Activated CD8-positive, alpha-beta memory T cell treated with anti-CD3 and anti-CD28 coated beads for 1 hour (primary cell): ENCODE measurements at places on chromosomes 16 and 17.
A peak's percentile ranks its signal among the peaks of the same experiment; 100 is the strongest.

- DNase-seq: no peak
These were observed 82.5 kb downstream of the OR1D5 start for GRCh38 chr17:2980904-2981246.

GRCh38 chr16:58409316-58409973 lies 17.2 kb downstream of the GINS3 start:
- no peak for DNase-seq

DNA sequence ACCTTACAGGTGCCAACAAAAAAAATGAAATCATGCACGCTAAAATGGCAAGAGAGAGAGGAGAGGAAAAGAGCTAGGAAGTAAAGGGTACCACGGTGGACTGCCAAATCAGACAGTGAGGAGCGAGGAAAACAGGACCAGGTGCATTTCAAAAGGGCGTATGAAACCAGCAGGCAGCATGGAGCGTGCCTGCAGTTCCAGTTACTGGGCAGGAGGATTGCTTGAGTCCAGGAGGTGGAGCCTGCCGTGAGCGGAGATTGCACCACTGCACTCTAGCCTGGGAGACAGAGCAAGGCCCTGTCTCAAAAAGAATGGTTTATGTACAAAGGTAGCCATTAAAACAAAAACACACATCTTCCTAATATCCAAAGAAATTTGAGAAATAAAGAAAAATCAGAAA lies 16.4 kb downstream of the USP36 start:
- DNase-seq: no peak

- peak; percentile 47 for DNase-seq
These were observed 9.8 kb downstream of the SLC16A3 start for GRCh38 chr17:82238472-82239201.

DNA sequence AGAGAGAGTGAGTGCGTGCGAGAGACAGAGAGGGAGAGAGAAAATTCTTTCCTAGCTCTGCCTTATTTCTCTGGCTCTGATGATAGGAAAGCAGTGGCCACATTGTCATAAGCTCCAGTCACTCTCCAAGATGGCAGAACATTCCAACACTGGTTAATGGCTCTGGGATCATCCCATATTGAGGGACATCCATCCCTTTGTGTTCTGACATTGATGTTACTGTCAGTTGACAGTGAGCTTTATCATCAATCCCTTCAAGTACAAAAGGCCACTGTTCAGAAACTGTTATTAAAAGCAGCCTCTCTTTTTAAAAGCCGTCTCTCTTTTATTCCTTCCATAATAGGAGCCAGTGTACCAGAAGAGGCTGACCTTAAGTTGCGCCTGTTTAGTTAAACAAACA lies 1084.9 kb upstream of the RBFOX1 start:
- DNase-seq: no peak

DNA sequence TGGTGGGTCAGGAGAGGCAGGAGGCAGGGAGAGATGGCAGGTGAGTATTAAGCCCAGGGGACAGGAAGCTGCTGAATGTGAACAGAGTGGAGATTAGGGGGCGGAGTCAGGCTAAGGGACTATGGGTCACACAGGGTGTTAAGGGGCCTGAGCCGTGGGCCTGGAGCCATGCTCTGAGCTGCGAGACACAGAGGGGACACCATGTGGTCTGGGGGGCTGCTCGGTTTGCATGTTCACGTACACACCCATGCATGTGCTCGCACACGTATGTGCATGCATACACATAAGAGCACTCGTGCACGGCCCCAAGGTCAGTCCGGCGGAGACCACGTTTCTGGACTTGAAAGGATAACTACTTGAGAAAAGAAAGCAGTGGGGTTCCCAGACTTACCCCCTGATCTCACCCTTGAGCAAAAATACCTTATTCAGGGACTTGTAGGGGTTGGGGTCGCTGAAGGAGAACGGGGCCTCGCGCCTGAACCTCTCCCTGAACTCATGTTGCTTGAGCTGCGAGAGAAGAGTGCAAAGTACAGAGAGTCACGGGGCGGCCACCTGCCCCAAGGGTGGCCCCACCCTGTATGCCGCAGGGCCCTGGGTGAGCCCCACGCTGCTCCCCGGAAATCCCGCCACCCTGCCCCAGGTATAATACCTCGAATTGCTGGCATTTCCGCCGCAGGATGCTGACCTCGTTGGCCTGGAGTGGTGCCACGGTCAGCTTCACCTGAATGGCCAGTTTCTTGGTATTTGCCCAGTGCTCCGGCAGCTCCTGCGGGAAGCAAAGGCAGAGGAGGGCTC lies 50.8 kb downstream of the DNAH17 start:
- no peak for DNase-seq

DNA sequence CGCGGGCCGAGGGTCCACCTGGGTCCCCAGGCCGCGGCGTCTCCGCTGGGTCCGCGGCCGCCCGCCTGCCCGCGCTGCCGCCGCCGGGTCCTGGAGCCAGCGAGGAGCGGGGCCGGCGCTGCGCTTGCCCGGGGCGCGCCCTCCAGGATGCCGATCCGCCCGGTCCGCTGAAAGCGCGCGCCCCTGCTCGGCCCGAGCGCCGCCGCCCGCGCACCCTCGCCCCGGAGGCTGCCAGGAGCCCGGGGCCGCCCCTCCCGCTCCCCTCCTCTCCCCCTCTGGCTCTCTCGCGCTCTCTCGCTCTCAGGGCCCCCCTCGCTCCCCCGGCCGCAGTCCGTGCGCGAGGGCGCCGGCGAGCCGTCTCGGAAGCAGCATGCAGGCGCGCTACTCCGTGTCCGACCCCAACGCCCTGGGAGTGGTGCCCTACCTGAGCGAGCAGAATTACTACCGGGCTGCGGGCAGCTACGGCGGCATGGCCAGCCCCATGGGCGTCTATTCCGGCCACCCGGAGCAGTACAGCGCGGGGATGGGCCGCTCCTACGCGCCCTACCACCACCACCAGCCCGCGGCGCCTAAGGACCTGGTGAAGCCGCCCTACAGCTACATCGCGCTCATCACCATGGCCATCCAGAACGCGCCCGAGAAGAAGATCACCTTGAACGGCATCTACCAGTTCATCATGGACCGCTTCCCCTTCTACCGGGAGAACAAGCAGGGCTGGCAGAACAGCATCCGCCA lies 504 bp downstream of the FOXC2 start:
- DNase-seq: no peak

DNA sequence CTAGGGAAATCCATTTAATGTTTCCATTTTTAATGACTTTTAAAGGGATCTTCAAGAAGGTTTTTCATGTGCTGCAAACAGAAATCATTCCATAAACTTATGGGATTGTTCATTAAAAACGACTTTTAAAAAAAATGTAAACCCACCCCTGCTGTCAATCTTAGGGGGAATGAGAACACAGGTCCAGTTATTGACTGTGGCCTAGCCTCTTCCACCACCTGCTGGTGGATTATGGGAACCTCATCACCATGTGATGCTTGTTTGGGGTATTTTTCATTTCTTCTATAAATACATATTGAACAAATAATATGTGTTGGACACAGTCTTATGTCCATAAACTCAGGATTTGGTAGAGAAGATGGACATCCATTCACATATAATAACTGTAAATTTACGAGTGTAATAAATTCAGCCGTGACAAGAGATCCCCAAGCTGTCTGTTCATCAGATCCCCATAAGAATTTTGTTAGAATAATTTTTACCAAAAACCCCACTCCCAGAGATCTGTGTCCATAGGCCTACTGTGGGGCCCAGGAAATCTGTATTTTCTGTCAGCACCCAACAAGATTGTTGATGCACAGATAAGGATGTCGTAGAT lies 42.0 kb upstream of the TMC5 start:
- DNase-seq: no peak

DNA sequence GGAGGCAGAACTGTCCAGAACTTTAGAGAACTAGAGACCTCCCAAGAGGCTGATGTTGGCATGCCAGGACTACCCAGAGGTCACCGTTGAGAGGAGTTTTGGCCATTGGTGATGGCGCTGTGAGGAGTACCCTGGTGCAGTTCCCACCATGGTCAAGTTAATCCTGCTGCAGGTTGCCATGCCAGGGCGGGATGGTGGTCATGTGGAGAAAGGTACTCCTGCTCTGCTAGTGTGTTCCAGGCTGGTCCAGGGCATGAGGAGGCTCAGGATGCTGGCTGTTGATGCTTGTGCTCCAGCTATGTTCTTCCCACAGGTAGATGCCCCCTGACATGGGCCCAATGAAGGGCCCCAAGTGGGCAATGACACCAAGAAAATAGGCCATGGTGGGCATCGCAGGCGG lies 4.1 kb upstream of the PHF12 start:
- no peak for DNase-seq

GRCh38 chr17:28875848-28876550 lies 21.2 kb downstream of the ERAL1 start:
- no peak for DNase-seq

DNA sequence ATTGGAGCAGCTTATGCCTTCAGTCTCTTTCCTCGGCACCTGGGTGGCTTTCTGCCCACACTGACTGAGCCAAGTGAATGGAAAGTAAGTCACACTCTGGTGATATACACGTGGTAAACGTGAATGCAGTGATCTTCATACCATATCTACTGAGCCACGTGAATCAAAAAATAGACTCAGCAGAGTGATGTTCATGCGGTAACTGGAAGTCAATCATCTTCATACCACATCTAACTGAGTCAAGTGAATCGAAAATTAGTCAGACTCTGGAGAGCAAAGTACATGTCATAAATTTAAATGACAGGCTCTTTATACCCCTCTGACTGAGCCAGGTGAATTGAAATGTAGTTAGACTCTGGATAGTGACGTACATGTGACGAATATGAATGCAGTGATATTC lies 47.1 kb upstream of the ARL4D start:
- no peak for DNase-seq

- DNase-seq: no peak
These were observed 3.6 kb upstream of the ZMYND15 start for GRCh38 chr17:4735876-4736651.

DNA sequence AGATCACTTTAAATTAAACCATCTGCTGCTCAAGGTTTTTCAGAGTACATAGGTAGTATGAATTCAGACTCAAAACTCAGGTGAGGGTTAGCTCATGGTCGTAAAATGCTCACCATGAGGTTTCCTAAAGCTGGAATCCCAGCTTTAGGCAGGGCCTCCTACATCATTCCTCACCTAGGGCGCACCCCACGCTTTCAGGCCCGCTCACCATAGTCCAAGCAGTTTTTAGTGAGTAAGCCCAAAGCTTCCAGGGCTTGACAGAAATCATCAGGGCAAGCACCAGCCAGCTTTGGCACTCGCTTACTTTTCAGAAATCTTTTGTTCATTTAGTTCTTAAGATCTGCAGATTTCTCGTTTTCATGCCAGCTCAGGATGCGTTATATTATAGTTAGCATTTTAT lies 89.8 kb downstream of the HIC1 start:
- DNase-seq: no peak

GRCh38 chr17:34424814-34425491 lies 61.9 kb upstream of the CCL1 start:
- DNase-seq: no peak

- no peak for DNase-seq
These were observed 51.0 kb upstream of the IRX5 start for GRCh38 chr16:54879681-54880080.

- DNase-seq: no peak
These were observed 151.7 kb downstream of the RBFOX3 start for GRCh38 chr17:79459003-79459655.

DNA sequence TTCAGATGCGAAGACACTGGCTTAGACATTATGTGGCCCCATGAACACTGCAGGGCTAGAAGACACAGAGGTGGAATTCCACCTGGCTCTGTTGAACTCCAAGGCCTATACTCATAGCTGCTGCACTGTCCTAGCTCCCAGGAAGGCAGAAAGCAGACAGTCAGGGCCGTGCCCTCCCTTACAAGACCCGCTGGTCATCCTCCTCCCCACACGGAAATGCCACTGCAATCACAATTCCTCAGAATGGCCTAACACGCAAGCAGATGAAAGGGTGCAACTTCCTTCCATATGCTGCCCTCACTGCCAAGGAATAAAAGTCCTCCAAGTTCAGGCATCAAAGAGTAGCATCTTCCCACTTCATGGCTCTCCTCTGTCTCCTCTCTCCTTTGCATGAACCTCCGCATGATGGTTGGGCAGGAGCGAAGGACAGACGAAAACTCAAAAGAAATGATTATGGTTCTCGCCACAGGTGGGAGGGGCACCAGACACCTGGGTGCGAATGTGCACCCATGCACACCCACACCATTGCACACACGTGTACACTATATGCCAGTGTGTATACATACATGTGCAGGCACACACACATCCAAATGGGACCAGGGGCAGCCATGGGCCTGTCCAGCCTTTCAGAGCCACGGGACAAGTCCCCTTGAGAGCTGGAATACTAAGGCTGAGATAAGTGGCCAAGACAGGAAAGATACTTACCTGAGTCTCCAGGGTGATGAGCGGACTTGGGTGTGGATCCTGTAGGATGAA lies 113.3 kb downstream of the XYLT1 start:
- DNase-seq: no peak

DNA sequence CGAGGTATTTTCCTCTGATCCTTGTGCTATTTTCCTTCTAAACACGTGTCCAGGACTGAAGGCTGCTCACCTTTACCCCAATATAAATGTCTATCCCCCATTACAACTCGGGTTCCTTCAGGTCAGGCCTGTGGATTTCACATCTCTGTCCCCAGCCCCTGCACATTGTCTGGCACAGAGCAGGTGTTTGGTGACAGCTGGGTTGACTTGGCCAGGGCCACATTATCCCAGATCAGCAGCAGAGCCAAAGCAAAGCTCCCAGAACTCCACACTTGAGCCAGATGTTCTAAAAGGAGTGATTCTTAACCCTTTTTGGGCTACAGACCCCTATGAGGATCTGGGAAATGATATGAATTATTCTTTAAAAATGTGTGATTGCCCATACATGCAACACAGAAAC lies 18.0 kb upstream of the SPATA32 start:
- no peak for DNase-seq
